ENCODE measurements at places on chromosomes 6 and 20.

DNA sequence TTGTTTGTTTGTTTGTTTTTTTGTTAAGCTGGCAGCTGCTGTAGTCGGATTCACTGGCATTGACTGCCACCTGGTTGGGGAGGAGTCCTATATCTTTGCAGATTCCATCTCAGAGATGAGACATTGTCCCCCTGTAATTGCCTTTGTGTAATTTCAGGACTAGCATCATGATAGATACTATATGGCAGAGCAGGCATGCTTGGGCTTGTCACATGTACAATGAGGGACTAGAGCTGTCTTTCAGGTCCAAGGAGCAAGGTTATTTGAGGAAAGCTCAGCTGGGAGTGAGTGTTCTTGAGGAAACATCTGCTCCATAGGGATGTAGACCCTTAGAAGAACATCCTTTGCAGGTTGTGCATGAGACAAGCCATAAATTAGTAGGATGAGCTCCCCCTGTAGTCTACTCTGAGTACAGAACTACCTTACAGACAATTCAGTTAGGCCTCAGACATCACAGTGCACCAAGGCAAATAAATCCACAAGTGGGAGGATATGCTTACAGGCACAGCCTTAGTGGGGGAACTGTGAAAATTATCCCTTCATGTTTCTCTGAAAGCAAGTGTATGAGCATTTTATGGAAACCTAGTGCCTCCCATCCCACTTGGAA lies 62.1 kb downstream of the BMP2 start:
- DNase-seq = no peak

- DNase-seq = no peak
Observed at GRCh38 chr6:10521104-10521808, at the start of gene GCNT2. Gene GCNT2 (plus strand): TSS chr6:10521351. CDS start chr6:10528912, 7,561 bp downstream.

DNA sequence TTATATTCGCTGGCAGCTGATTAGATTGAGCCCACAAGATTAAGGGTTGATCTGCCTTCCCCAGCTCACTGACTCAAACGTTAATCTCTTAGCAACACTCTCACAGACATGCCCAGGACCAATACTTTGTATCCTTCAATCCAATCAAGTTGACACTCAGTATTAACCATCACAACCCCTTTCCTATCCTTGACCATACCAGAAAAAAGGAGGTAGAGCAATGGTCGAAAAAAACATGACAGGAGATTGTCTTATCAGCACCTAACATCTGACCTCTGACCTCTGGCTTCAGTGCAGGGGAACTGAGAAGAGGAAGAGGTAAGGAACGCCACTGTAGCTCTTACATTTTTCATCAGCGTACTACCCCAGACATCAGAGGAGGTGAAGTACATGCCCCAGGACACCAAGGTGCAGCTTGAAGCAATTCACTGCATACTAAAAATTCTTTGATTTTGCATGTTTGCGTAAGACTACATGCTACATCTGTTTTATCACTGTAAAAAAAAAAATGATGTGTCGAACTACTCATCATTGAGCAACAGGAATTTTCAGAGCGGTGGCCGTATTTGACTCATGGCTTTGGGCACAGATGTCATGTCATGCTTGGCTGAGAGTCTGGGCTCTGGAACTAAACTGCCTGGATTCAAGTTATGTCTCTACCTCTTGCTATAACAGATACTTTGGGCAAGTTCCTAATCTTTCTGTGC lies 188.0 kb upstream of the TAB2 start:
- DNase-seq = no peak

- DNase-seq = no peak
Observed at GRCh38 chr20:11438412-11438811, 479.3 kb upstream of the BTBD3 start.

- DNase-seq = no peak
Observed at GRCh38 chr20:61391812-61392520, 139.9 kb downstream of the CDH4 start.

DNA sequence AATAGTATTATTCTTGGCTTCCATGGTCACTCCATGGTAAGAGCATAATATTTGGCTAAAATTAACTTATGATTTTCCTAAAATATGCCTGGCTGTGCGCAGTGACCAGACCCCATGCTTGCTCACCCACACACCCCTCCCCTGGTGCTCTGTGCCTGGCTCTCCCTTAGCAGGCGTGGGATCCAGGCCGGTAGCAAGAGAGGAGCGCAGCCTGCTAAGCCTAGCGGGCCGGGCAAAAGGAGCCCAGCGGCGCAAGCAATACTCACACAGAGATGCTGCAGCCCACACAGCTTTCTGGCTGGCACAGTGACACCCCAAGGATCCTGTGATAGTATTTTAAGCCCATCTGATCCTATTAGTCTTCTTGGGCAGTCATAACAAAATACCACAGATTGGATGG lies 79.8 kb upstream of the EYS start:
- no peak for DNase-seq

DNA sequence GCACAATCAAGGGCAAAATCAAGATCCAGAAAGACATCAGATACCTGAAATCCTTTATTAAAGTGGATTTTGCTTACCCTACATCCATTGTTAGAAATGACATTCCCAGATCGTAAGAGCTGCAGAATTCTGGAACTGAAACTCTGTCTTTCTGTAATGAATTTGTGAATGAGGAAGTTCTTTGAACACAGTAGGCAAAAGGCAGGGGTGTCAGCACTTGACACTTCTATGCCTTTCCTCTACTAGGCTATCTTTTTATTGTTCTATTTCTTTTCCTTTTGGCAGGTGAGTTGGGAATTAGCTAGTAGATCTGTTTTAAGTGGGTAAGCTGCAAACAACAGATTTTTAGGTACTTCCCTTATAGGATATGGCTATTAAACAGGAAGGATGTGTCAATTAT lies 126.3 kb downstream of the CARMIL1 start:
- DNase-seq = no peak

DNA sequence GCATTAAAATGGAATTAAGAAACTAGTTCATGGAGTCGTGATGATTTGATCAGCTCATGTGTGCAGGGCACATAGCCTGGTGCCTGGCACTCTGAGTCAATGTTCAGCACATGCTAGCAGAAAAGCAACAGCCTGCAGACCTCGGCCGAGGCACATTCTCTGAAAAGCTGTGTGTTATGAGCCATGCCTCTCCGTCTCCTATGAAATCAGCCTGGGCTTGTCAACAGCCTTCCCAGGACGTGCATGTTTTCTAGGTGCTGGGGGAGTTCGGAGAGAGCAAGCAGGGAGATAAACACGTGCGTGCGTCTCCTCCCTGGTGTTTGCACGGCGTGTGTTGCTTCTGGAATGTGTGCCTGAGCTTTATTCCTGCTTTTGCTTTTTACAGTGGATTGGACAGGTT lies 207.8 kb upstream of the KCNG1 start:
- no peak for DNase-seq

DNA sequence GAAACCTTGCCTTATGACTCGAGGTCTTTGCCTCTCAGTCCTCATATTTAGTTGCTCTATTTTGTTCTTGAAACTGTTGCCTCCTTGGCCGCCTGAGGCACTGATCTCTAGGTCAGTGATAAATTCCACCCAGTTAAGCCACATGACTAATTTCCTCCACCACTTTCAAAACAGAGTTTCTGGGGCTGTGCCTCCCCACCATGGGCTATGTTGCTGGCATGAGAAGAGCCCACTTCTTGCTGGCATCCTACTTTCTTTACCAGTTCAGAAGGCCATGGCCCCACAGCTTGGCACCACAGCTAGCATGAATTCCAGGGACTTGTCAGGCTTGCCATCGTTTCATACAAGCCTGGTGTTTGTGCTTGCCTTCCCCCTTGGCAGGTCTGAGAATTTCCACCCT lies 361.4 kb upstream of the JAG1 start:
- DNase-seq = no peak

GRCh38 chr6:22141241-22141745 lies 155.5 kb downstream of the PRL start:
- no peak for DNase-seq

- no peak for DNase-seq
Observed at GRCh38 chr20:3925899-3926638, 36.9 kb downstream of the PANK2 start.

Data from NCI-H510A (cell line).